Amniotic stem cell (primary cell): ENCODE measurements at places on chromosomes 3 and 15.
A peak's percentile ranks its signal among the peaks of the same experiment; 100 is the strongest.

DNA sequence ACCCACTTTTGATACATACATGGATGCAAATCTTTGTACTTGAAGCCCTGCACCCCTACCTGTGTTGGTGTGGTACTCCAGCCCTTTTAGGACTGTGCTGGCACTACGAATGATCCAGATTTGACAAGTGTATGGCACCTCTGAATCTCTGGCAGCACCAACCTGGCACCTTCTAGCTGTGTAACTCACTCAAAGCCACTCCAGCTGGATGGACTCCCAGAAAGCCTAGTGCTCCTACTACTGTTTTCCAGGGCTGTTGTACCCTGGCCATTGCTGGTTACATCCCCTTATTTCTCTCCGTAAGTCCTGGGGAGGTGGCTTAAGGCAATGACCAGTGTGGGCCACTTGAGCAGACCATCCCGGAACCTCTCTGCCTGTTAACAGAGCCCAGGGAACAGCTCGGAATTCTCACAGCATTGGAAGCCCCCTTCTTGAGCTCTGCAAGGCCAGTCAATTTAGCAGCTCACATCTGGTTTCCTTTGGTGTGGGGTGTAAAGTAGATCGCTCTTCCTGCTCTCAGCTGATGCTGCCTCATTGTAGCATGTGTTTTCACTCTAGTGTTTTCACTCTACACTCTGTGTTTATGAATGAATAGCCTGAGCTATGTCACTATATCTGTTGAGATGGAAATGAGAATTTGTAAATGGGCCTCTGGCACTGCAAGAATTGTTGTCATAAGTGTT, 12.2 kb downstream of the CALML4 start:
- no peak for DNase-seq

- DNase-seq = peak; percentile 36
Measured at GRCh38 chr15:64209680-64210334, 47.0 kb upstream of the PPIB start.

- DNase-seq = no peak
Measured at GRCh38 chr3:13333236-13333897, 86.8 kb downstream of the NUP210 start.

GRCh38 chr3:54547051-54547450, 380.8 kb downstream of the LRTM1 start:
- no peak for DNase-seq

DNA sequence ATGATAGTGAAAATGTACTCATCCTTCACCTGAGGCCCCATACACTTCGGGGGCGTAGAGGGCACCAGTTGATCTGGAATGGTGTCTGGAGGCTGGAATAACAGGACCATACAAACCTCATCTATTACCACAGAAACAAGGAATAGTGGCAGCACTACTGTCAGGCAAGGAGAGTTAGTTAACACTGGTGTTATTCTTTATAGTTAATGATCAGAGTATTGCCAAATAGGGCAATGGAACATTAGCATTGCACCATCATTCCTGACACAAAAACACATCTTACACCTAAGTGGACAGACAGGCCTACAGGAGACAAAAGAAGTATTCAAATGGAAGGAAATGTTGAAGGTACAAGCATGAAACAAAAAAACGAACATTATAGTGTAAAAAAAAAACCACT, 137.0 kb upstream of the UBP1 start:
- no peak for DNase-seq

- DNase-seq = no peak
Measured at GRCh38 chr3:191321019-191321767, 8.0 kb upstream of the CCDC50 start.

- DNase-seq = no peak
Measured at GRCh38 chr3:127712881-127713771, 40.4 kb downstream of the ABTB1 start.
